ENCODE measurements at places on chromosomes 2 and 18.

GRCh38 chr18:58279504-58280175 lies 235.6 kb downstream of the NEDD4L start:
- DNase-seq, result no peak

GRCh38 chr18:21636769-21637168 lies 24.7 kb downstream of the SNRPD1 start:
- no peak for DNase-seq

DNA sequence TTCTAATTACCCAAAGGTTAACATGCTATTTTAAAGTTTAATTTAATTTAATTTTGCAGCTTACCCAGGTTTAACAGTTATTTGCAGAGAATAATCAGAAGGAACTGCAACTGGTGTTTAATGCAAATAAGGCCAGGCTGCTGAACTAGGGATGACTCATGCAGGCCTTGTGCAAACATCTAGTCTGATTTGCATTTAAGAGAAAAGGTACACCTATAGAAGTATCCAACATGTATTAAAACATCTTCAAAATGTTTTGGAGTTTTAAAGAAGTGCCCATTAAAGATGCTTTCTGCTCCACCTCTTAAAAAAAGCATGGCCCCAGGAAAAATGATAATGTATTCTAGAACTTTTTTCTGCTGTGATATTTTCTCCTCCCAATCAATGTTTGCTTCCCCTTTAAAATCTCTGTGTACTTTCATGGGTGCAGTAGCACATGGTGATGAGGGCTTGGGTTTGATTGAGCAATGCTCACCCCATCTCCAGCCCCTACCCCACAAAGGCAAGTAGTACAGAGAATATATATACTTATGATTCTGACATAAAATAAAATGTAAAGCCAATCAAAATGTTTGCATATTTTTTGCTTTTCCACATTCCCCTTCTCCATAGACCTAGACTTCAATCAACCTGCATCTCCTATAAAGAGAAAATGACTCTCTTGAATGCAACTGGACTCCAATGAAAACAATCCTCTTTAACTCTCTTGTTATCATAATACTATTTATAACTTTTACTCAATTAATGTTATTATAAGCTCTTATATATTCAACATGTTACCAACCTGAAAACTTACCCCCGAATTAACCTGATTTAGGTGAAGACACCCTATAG lies 54.1 kb downstream of the ATP8B1 start:
- no peak for DNase-seq

DNA sequence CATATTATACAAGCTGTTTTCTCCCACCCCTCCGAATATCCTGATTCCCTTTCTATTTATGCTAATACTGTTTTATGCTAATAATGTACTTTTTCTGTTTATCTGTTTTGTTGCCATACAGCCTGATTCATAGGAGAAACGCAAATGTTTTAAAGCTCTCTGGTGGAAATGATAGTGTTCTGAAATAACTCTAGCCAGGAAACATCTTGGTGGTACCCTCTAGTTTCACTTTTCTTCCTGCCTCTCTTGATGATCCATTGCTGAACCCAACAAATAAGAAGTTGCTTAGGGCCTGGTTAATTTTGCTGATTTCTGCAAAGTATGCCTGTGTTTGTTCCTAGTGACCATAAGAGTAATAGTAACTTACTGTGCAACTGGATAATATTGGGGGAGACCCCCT lies 148.4 kb upstream of the KCTD1 start:
- DNase-seq, result no peak

DNA sequence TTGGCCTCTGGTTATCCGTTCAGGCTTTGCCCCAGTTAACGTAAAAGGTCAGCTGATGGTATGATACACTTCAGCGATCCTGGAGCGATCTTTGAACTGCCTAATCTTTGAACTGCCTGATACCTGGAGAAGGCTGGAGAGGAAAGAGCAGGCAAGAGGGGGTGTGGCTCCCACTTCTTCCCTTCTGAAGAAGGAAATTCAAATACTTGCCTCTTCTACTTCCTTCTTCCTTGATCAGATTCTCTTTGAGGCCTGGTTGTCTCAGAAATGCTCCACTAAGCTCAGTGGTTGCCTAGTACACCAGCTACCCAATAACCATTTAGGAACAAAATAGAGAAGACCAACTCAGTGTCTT lies 619 bp downstream of the GALM start:
- no peak for DNase-seq
